ENCODE measurements at places on chromosomes 4 and X.

DNA sequence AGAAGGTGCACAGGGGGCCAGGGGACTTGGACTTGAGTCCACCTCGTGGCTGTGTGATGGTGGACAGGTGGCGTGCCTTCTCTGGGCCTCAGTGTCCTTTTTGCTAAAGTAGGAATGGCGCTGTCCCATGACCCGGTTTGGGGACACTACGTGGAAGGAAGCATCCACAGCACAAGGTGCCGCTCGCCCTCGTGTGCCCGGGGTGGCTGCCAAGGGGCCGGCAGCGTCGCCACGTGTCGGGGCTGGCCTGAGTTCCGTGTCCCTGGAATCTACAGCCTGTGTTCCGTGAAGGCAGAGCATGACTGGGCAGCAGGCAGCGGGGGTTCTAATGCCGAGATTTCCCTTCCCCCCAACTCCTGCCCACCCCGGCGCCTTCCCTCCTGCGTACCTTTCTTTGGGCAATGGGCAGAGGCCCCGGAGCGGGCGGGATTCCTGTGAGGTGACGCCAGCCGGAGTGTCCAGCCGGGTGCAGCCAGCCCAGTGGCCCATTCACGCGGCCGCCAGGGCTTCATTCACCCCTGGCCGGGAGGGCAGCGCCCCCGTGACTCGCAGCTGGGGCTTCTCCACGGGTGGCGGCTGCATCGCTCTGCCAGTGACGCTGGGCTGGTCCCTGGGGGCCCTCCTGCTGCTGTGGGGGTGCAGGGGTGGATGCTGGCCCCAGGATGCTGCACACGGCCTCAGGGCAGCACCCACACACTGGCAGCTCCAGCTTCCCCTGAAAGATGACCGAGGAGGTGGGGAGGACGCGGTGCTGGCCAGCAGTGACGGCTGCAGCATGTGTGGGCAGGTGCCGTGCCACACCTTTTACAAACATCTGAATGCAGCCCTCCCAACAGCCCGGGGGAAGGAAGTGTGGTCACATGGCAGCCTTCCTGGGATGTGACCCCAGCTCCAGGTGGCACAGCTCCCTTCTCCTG lies 21.2 kb downstream of the DOK7 start:
- DNase-seq = peak; percentile 1

- no peak for DNase-seq
These were observed 189.4 kb downstream of the FBXW7 start for GRCh38 chr4:152346526-152346925.

- DNase-seq = no peak
These were observed 3.9 kb upstream of the PLA2G12A start for GRCh38 chr4:109733728-109734127.

GRCh38 chrX:41090568-41091238 lies 5.5 kb downstream of the USP9X start:
- DNase-seq = no peak

DNA sequence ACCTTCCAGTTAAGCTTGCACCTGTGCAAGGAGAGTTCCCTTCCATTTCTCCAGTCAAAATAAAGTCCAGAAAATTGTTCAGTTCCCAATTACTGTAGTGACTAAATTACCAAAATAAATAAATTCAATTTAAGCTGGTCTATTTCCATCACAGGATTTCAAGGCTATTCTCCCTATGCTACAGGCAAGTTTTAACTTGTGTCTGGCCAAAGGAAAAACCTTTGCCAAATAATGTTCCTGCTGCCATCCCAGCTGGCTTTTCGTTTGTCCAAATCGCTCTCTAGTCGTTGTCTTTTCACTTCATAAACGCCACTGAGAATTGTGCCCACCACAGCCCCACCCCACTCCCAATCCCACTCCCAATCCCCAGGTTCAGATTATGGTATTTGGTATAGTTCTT lies 2.4 kb downstream of the KCTD8 start:
- DNase-seq = no peak

GRCh38 chrX:2432298-2432863 lies 68.4 kb downstream of the DHRSX start:
- no peak for DNase-seq

- no peak for DNase-seq
These were observed 18.2 kb upstream of the ANTXR2 start for GRCh38 chr4:80091184-80091583.

- DNase-seq = no peak
These were observed 206.1 kb downstream of the SLC39A8 start for GRCh38 chr4:102139132-102139573.

DNA sequence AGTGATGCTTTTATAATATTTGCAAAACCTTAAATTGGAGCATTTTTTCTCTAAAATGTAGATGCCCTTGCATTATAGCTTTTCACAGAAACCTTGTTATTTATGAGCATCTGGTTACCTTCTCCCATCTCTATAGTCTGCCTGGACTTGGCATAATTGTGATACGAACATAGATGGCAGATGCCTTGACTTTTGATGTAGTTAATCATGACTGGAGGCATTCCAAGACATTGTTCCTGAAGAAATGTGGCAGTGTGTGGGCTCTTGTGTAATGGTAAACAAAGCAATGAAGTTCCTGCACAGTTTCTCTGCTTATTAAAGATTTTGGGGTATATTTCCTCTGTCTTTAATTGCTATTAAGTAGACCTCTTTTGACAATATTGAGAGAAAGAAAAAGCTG lies 500.1 kb downstream of the PCDH19 start:
- DNase-seq = no peak

GRCh38 chrX:151019856-151020255 lies 36.7 kb downstream of the HMGB3 start:
- no peak for DNase-seq

GRCh38 chr4:111631215-111631999 lies 513.8 kb upstream of the FAM241A start:
- DNase-seq = peak; percentile 36

GRCh38 chr4:48756689-48757220 lies 23.3 kb downstream of the FRYL start:
- DNase-seq = no peak

DNA sequence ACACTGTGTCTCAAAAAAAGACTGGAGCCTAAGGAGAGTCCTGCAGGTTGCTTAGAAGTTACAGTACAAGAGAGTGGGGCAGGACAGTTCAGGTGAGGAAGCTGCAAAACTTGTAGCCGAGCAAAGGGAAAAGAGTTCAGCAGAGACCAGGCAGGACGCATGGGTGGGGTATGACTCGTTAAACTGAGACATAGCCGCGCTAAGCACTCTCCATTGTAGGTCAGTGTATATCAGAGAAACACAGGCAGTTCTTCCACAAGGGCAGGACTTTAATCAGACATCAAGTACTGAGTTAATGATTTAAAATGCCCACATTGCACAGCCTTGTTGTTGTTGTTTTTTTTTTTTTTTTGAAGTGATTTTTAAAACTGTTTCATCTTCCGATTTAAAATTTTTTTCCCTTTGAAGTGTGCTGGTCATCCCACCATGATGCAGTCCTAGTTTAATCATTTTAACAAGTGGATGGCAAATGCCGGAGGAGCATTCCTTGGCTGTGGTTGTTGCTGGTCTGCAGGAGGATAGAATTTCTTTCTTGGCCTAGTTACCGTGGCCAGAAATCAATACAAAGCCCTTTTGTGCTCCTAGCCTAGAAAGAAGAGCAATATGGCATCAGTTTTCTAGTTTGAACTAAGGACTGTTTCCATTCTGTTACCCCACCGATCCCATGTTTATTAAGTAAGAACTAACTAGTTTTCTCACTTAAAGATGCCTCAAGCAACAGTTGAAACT lies 10.3 kb downstream of the LAP3 start:
- DNase-seq = no peak

DNA sequence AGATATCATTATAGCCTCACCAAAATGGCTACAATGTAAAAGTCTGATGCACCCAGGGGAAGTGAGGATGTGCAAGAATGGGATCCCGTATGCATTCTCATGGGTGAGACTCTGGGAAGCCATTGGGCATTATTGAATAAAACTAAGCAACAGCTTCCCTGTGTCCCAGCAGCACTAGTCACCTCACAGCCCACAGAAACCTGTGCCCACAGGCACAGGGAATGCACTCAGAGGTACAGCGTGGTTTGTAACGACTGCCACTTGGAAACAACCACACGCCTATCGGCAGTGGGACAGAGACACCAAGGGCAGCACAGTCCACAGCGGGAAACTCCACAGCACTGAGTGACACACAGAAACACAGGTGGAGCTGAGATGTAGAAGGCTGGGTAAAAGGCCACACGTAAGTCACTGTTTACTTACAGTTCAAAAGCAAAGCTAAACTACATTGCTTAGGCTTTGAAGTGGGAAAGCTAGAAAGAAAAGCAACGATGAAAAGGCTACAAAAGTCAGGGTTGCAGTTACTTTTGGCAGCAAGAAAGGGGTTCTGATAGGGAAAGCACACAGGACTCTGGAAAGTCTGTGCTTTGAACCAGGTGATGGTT lies 69.2 kb downstream of the HAUS3 start:
- DNase-seq = no peak

DNA sequence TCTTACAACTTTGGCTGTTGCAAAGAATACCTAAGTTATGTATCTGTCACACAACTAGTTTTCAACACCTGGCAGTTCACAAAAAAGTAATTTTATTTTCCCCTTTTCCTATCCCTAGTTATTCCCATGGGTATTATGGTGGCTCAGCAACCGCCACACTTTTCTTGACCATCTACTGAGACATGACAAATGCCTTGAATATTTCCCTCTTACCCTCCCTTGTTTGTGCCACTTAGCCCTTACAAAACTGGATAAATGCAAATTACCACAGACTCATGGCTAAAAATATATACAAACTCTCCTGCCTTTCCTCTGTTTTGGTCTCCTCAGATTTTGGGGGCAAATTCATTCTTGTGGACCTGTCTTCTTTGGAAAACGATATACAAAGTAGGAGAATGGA lies 72.1 kb downstream of the AMOT start:
- no peak for DNase-seq

- no peak for DNase-seq
These were observed 25.0 kb upstream of the PASD1 start for GRCh38 chrX:151538190-151539122.

Data from NCI-H748 treated with DMSO at 0.1 percent for 48 hours (cell line).